Heart left ventricle (tissue), 16 donors: ENCODE measurements at places on chromosomes 13 and 19. TPM values are rescaled to one million over a fixed set of nuclear protein-coding genes. Genes with fewer than 3 reads are reported as not detected.

DNA sequence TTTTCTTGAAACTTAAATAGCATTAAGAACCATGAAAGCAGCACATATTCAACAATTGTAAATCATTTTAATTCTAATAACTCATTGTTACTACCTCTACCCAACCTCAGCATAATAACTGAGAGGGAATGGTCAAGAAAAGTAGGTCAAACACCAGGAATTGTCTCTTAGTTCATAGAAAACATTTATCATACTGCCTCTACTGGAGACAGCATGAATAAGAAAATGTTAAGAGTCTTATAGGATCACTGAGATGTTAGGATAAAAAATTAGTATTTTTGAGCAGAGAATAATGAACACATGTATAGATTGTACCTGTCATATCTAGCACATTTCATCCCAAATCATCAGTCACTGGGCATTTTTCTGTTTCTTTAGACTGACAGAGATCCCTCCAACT, 515.3 kb downstream of the PCDH9 start:
- H3K36me3 ChIP-seq = no peaks in the 10 kb centered on the region
- no peaks in the 10 kb centered on the region for H3K4me1 ChIP-seq
- H3K27ac ChIP-seq = no peak overlapping the region
- no peak overlapping the region for H3K4me3 ChIP-seq
- no peak for DNase-seq
- H3K27me3 ChIP-seq = no peaks in the 10 kb centered on the region

DNA sequence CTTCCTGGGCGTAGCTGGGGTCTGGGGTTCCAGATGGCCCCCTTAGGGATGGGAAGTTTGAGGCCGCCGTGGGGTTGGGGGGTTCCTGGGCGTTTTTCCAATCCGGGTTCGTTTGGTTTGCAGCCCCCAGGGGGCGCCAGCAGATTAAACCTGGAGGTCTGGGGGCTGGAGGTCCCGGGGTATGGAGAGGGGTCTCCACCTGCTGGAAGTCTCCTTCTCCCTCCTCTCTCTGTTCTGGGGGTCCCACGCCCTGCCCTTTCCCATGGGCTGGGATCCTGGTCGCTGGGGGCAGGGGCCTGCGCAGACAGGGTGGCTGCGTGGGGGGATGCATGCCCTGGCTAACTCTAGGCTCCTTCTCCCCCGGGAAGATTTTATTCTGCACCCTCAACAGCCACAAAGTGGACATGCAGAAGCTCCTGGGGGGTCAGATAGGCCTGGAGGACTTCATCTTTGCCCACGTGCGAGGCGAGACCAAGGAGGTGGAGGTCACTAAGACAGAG, 899 bp downstream of the GIPC3 start:
- H3K27ac ChIP-seq = no peak overlapping the region
- H3K4me1 ChIP-seq = no peaks in the 10 kb centered on the region
- peaks cover 30% of the 10 kb centered on the region for H3K27me3 ChIP-seq

DNA sequence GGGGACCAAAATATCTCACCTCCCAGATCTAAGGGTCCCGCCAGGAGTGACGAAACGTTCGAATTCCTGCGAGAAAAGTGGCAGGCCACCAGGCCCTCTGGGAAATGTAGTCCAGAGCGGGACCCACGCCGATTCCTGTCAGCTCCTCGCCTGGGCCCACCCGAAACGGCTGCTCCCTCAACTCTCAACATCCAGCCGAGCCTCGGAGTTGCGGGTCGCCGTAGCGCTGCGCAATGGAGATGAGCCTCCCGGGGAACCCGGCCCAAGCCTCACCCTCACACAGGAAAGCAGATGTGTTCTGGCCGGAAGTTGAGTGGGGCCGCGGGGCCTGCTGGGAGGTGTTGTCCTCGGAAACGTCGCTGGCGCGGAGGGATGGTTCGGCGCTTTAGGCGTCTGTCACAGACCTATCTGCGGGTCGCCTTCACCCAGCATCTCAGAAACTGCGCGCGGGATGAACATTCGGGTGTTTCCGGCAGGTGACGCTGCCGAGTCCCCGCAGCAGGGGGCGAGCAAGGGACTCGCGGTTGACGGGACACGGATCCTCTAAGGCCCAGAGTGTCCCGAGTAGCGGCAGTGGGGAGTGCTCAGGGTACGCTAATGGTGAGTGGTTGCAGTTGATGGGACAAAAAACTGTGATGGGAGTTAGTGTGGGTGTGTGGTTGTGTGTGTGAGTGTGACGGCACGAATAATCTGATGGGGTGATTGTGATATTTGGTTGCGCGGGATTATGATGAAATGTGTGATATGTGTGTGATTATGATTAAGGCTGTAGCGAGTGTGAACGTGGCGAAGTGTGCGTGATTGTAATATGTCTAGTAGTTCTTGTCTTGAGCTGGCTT, at the start of the genes ZNF568 and ZNF829:
ZNF568 (plus strand) TSS at position 341 of the 839 bp plus-strand sequence. CDS start 6,439 bp downstream, outside the sequence.
ZNF829 (minus strand) TSS at position 300 of the 839 bp plus-strand sequence. CDS start 1,124 bp downstream, outside the sequence.
- peaks cover 17% of the 10 kb centered on the region for H3K4me1 ChIP-seq
- H3K4me3 ChIP-seq = peak within 1 kb of the TSS; percentile 77
- peak within 1 kb of the TSS; percentile 92 for H3K27ac ChIP-seq
- H3K27me3 ChIP-seq = no peaks in the 10 kb centered on the region

DNA sequence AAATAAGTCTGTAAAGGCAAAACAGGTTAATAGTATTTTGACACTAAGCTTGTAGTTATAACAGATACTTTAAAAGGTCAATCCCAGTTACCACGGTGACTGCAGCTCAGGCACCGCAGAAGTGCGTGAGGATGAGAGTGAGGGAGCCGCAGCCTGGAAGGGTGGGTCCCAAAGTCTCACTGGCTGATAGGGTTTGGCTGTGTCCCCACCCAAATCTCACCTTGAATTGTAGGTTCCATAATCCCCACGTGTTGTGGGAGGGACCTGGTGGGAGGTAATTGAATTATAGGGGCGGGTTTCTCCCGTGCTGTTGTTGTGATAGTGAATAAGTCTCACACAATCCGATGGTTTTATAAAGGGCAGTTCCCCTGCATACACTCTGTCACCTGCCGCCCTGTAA, 40.0 kb upstream of the GAS6 start:
- H3K27me3 ChIP-seq = no peaks in the 10 kb centered on the region
- no peak for DNase-seq
- no peaks in the 10 kb centered on the region for H3K36me3 ChIP-seq
- no peak overlapping the region for H3K27ac ChIP-seq
- no peak overlapping the region for H3K4me3 ChIP-seq

KLHL1 gene
- not detected for total RNA-seq

GRCh38 chr19:39138221-39139211, 12.9 kb downstream of the PAK4 start:
- no peaks in the 10 kb centered on the region for H3K36me3 ChIP-seq
- no peak overlapping the region for H3K27ac ChIP-seq
- H3K27me3 ChIP-seq = no peaks in the 10 kb centered on the region
- DNase-seq = no peak

ICAM3 gene
- total RNA-seq = 24.9 TPM

CACNG8 gene
- 0.10 TPM for total RNA-seq

- no peaks in the 10 kb centered on the region for H3K27me3 ChIP-seq
- H3K36me3 ChIP-seq = no peaks in the 10 kb centered on the region
- no peak overlapping the region for H3K4me3 ChIP-seq
- DNase-seq = no peak
- no peaks in the 10 kb centered on the region for H3K4me1 ChIP-seq
- no peak overlapping the region for H3K27ac ChIP-seq
Observed at GRCh38 chr19:43309466-43309865, 40.1 kb upstream of the PSG9 start.

GRCh38 chr13:19782049-19782726, 557 bp downstream of the PSPC1 start:
- no peaks in the 10 kb centered on the region for H3K27me3 ChIP-seq
- peak; percentile 83 for DNase-seq
- peak overlapping the region; percentile 91 for H3K27ac ChIP-seq
- H3K4me1 ChIP-seq = peaks cover 6% of the 10 kb centered on the region

HDGFL2 gene
- total RNA-seq = 30.7 TPM

DNA sequence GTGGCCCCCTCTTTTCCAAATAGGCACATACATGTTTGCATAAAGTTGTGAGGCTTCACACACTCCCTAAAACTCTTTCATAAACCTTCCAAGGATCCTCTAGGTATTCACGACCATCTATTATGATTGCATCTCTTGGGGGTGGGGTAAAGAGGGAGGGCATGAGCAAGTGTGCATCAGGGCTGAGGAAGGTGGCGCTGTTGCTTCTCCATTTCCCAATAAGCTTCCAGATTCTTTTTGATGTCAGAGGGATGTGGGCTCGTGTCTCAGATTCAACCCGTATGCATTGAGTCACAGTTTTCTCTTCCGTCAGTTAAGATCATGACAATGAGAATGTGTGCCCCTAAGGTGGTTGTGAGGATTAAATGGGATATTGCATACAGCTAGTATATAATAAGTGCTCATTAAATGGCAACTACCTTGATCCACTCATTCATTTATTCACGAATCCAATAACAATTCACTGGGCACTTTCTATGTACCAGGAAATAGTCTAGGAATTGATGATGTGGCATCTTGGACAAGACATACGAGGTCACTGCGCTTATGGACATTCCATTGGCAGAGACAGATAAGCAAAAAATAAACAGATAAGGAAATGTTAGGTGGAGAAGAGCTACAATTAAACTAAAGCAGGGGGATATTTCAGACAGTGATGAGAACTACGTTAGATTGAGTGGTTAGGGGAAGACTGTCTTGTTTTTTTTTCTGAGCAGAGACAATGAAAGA, 10.3 kb downstream of the CYP2B6 start:
- H3K4me3 ChIP-seq = no peak overlapping the region
- DNase-seq = no peak

DNA sequence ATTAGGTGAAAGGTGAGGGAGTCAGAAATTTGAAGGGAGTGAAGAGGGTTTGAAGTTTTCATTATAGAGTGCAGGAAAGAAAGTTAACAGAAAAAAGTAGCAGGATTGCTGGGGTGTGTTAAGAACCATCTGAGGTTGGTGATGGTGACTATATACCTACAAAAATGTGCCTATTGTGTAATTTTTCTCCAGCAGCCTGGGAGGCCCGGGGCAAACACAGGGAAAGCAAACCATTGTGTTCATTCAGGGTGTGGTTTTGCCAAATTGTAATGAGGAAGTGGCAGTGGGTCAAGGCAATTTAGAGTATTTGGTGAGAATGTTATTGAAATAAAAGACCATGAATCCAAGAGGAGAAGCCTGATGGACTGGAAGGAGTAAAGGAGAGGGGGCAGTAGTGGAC, 8.2 kb upstream of the SUCLA2 start:
- no peak overlapping the region for H3K27ac ChIP-seq
- H3K36me3 ChIP-seq = no peaks in the 10 kb centered on the region
- no peaks in the 10 kb centered on the region for H3K27me3 ChIP-seq
- H3K4me1 ChIP-seq = no peaks in the 10 kb centered on the region
- DNase-seq = no peak

- DNase-seq = no peak
- no peak overlapping the region for H3K27ac ChIP-seq
- no peaks in the 10 kb centered on the region for H3K36me3 ChIP-seq
- no peak overlapping the region for H3K4me3 ChIP-seq
Observed at GRCh38 chr13:51925865-51926527, 64.2 kb downstream of the CCDC70 start.
